ENCODE measurements at places on chromosomes 11 and 22.

GRCh38 chr11:111700162-111700561 lies 66.0 kb downstream of the PPP2R1B start:
- DNase-seq, result no peak

DNA sequence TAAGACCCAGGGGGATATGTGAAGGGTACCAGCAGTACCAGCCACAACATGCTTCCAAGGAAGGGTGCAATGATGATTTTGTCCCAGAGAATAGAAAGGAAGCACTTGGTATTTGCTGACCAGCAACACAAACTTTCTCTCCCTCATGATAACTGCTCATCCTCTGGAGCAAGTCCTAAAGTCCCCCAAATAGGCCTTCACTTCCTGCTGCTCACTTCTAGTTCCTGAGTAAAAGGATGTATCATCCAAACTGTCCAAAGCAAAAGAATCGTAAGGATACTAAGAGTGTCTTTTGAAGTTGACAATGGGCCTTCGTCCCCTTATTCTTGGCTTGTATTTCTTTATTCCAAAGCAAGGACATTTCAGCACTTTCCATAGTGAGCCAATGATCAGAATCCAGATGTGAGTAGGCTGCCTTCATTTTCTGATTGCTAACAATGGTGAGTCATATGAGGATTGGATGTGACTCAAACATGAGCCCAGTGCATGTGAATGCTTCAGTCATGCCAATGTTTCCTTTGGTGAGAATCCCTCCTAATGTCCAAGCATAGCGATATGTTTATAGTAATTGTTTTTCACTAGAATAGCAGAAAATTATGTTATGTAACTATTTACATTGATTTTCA lies 243.4 kb upstream of the POU2AF2 start:
- no peak for DNase-seq

- no peak for DNase-seq
Measured at GRCh38 chr11:45026835-45027234, 76.2 kb upstream of the TP53I11 start.

- DNase-seq, result no peak
Measured at GRCh38 chr11:57255618-57256017, 18.6 kb upstream of the APLNR start.

GRCh38 chr11:111422494-111423249 lies 43.6 kb upstream of the POU2AF1 start:
- DNase-seq, result no peak

DNA sequence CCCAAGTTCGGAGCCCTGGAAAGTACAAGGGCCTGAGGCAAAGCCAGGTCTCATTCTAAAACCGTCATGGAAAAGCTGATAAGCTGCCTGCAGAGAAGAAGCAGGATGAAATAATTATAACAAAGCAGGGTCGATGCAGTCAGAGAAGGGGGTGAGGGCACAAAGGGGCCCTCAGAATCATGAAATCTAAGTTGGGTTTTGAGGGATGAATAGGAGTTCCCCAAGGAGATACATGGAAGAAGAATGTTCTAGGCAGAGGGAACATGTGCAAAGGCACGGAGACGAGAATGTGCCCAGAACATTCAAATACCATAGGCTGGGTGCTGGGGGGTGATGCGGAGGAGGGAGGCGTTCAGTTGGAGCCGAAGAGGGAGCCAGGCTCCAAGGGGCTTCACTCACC lies 25.0 kb downstream of the IGLL1 start:
- DNase-seq, result no peak

- DNase-seq, result no peak
Measured at GRCh38 chr11:5671831-5672230, 13.0 kb downstream of the TRIM5 start.

DNA sequence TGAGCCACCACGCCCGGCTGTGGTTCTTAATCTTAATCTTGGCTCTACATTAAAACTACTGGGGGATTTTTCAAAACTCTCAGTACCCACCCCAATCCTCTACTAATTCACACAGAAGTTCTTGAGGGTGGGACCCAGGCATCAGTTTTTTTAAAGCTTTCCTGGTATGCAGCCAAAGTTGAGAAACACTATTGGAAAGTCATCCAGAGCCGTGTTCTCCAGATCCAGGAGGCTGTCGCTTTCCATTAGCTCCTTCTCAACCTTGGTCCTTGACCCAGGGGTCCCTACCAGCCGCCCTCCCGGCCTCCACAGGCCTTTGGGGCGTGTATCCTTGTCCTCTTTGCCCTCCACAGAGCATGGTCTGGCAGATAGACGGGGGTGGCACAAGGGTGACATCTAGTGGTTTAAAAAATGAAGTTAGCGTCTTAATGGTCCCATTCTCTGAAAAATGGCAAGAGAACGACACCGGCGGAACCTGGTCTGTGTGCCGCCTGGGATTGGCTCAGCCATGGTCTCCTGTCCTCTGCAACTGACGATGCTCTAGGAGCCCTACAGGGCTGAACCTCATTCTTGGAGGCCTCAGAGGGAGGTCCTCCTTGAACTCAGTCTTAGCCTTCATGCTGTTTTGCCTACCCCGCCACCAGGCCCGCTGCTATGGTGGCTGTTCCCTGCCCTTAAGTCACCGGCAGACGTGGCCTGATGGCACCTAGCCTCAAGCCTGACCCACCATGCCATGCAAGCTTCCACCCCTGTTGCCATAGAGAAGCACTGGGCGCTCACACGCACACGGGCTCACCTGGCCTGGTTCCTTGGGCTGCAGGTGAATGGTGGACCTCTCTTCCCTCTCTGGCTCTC lies 152.0 kb upstream of the SYN3 start:
- DNase-seq, result no peak

GRCh38 chr11:112523951-112524350 lies 263.3 kb upstream of the PLET1 start:
- DNase-seq, result no peak

- DNase-seq, result no peak
Measured at GRCh38 chr22:24695060-24695459, 79.5 kb downstream of the PIWIL3 start.

DNA sequence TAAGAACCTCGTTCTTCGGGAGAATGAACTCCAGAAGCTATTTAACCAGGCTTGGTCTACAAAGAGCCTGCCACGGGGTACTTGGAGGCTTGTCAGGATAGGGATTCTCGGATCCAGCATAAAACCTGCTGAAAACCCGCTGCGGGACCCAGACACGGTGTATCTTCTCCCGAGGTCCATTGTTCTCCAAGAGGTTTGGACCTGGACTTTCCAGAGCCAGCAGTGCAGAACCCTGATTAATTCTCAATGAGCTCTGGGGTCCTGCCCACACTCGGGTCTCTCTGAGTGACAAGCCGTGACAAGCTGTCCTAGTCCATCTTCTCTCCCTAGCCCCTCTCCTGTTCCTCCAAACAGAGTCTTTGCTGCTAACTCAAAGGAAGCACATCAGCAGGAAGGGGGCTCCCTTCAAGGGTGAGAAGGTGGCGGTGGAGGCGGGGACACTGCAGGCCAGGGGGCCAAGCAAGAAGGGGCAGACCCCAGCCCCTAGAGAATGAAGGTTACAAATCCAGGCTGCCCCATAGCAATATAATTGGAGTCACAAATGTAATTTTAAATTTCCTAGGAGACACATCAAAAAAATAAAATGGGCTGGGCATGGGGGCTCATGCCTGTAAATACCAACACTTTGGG lies 12.2 kb downstream of the SHANK2 start:
- DNase-seq, result no peak

DNA sequence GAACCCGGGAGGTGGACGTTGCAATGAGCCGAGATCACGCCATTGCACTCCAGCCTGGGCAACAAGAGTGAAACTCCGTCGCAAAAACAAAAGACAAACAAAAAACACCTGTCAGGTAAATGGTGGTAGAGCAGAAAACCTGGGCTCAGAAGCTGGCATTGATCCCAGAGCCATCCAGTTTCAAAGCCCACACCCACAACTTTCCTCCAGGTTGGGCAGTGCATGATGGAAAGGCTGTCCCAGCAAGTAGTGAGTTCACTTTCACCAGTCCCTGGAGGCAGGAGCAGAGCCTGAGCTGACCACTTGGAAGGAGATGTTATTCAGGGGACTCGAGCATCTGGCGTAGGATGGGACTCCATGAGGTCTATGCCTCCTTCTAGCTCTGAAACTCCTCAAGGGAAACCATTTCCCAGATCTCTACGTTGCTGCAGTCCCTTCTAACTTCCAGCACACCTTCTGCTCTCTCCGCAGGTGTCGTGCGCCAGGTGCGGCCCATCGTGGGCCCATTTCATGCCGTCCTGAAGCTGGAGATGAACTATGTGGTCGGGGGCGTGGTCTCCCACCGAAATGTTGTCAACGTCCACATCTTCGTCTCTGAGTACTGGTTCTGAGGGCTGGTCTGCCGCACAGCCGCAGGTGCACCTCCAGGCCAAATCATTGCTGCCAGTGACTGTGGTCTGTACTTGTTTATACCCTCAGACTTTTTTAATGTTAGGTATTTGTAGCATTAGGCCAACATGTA lies 71.6 kb upstream of the ATXN10 start:
- no peak for DNase-seq

DNA sequence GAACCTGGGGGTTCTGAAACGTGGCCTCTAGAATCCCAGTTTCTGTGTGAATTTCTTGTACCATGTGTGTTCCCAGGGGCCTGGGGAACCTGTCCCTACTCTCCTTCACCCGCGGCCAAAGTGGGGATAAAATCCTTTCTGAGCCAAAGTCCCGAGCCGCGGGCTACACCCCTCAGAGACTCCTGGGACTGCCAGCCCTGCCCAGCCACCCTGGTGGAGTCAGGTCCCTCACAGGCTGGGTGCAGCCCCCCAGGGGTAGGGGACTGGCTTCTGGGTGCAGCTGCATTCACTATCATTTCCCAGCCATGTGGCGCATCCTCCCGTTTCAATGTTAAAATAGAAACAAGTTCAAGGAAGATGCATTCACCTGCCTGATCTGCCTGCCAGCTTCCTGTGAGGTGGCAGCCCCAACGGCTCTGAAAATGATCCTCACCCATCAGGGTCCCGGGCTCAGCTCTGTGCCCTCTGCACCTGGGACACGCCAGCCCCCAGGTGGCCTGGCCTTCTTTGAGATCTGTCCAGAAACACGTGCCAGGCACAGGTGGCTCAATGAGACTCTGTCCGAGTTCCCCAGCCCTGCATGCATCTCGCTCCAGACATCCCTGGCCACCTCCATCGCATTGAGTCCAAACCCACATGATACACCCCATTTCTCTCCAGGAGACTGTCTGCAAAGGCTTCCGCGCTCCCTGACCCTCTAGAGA lies 338.8 kb downstream of the CTTN start:
- no peak for DNase-seq

DNA sequence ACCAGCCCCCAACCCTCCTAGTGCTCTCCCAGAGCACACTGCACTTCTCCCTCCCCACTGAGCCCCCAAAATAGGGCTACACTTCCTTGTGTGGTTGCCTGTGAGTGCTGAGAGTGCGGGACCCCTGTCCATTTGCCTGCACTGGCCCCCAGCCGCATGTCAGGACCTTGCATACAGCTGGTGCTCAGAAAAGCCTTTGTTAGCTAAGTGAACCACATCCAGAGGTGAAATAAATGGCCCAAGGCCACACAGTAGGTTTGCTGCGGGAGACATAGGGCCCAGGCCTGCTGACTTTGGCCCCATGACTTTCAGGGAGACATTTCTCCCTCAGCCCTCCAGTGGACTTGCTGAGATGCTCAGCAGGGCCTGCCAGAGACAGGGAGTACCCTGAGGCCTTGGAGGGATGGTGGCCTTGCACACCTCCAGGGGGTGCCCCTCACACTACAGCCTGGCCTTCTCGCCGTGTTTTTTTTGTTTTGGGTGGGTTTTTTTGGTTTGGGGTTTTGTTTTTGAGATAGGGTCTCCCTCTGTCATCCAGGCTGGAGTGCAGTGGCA lies 10.2 kb downstream of the SSTR3 start:
- no peak for DNase-seq

DNA sequence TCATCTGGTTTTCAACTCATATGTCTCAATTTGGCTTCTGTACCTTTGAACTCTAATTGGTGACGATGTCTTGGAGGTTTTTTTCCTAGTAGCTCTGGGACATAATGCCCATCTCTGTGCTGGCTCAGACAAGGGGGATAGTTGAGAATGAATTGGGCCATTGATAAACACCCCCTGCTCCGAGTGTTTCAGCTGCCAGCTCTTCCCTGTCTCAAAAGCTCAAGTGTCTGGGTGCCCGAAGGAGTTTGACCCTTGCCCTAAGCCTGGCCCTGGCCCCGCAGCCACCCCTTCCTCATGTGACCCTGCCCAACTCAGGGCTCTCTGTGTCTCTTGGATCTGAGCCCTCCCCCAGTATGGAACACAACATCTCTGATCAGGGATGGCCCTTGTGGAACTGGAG lies 3.0 kb downstream of the INSC start:
- no peak for DNase-seq

DNA sequence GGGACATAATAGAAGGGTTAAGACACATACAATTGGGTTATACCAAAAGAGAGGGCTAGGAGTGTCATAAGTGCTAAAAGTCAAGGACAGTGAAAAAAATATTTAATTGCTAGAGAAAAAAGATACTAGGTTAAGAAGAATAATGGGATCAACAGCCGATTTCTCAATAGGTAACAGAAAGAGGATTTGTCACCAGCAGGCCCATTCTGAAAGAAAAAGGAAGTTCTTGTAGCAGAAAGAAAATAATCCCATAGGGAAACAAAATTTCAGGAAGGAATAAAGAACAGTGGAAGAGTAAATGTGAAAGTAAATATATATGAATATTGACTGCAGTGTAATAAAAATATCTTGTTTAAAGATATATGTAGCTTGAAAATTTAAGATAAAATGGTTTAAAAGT lies 43.3 kb upstream of the ADORA2A start:
- DNase-seq, result no peak

- DNase-seq, result no peak
Measured at GRCh38 chr11:14764179-14764578, 120.6 kb downstream of the PDE3B start.

GRCh38 chr11:2508793-2509192 lies 64.0 kb downstream of the KCNQ1 start:
- DNase-seq, result no peak

DNA sequence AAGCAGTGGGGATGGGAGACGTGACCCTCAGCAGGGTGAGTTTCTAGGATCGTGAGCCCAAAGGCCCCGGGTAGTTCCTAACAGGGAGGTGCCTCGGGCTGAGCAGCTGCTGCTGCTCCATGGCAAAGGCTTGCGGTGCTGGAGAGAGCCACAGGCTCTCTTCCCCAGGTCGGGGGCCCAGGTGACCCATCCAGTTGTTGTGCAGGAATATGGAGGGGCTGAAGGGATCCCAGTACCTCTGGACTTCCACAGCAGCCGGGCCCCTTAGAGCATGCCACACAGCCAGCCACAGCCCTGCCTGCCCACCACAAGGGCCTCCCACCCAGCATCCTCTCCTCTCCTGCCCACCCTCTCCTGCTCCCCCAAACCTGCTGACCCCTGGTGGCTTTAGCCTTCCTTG lies 49.3 kb downstream of the BUD13 start:
- DNase-seq, result no peak
